Left colon (tissue), 2 donors: ENCODE measurements at places on chromosomes 4 and X. TPM values are rescaled to one million over a fixed set of nuclear protein-coding genes. Genes with fewer than 3 reads are reported as not detected.

Gene PABPC5
- total RNA-seq, result 0.31 TPM

Gene SCRG1
- not detected for total RNA-seq

Gene NPY1R
- 6.6 TPM for total RNA-seq

Gene MXRA5
- 4.6 TPM for total RNA-seq

Gene BST1
- total RNA-seq, result 11.4 TPM

Gene EXOC1L
- total RNA-seq, result not detected

Gene CENPI
- total RNA-seq, result 5.6 TPM

Gene UGT2B11
- total RNA-seq, result 0.50 TPM

Gene ZCCHC12
- total RNA-seq, result 0.20 TPM

Gene PALLD
- 138 TPM for total RNA-seq

Gene CT45A5
- total RNA-seq, result not detected

Gene GUCY1B1
- total RNA-seq, result 1.0 TPM

Gene PABPC1L2B
- not detected for total RNA-seq

Gene FDCSP
- not detected for total RNA-seq

Gene NALF2
- 0.70 TPM for total RNA-seq

Gene GAB1
- 71.1 TPM for total RNA-seq

Gene CT45A2
- not detected for total RNA-seq

Gene UGT2B15
- total RNA-seq, result 42.9 TPM

Gene UGT2B17
- 647 TPM for total RNA-seq

Gene RAB40AL
- total RNA-seq, result 1.0 TPM

Gene KIT
- total RNA-seq, result 10.0 TPM

Gene TAF7L
- not detected for total RNA-seq

Gene CRMP1
- 0.37 TPM for total RNA-seq

Gene PABPC1L2A
- not detected for total RNA-seq

Gene TIGD4
- 0.21 TPM for total RNA-seq

Gene ASB12
- total RNA-seq, result 0.67 TPM

Gene TIGD2
- total RNA-seq, result 5.2 TPM

Gene ANXA10
- 0.67 TPM for total RNA-seq

Gene MYOZ2
- total RNA-seq, result not detected

Gene FAM53A
- total RNA-seq, result 0.49 TPM

Gene GPR119
- 0.31 TPM for total RNA-seq

Gene TMEM154
- total RNA-seq, result 5.4 TPM

Gene INTU
- 3.4 TPM for total RNA-seq

Gene EMD
- total RNA-seq, result 31.9 TPM

Gene TLR10
- 0.21 TPM for total RNA-seq

Gene GRID2
- not detected for total RNA-seq

Gene TEX13B
- total RNA-seq, result not detected

Gene ZNF157
- not detected for total RNA-seq
